NCI-H446 (cell line): ENCODE measurements at places on chromosomes 6 and 20.
A peak's percentile ranks its signal among the peaks of the same experiment; 100 is the strongest.

GRCh38 chr6:26158076-26158580 lies 70.9 kb downstream of the HFE start:
- peak; percentile 99 for DNase-seq

DNA sequence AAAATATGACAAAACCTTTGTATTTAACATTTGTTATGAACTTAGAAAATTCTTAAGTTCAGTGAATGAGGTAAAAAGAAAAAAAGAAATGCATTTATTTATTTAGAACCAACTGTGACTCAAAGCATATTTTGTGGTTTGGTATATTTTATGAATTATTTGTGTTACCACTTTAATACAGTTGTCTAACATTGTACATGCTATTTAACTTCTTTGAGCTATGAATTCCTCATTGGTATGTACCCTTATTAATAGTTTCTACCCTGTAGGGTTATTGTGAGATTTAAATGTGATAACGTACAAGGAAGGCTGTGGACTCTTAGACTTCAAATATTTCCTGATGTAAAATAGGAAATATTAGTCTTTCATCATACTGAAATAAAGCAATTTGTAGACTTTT lies 162.6 kb downstream of the MMUT start:
- DNase-seq, result no peak

DNA sequence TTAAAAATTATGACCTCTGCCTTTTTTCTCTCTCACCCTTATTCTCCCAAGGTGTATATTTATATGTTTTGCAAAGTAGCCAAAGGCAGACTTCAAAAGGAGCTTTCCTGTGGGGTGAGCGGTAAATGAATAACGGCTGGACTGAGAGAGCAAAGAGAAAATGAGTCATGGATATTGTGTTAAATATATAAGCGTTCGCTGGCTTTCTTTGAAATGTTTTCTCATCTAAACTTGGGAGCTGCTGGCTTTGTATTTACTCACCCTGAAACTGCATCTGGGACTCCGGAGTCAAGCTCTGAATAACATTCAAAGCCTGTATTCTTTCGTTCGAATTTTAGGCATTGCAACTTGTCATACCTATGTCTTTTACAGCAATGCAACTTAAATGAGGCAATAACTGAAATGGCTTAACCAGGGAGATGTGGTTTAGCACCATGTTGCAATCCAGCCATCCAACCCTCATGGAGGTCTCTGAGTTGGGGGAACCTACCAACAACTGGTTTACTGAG lies 32.0 kb downstream of the ATXN1 start:
- no peak for DNase-seq

DNA sequence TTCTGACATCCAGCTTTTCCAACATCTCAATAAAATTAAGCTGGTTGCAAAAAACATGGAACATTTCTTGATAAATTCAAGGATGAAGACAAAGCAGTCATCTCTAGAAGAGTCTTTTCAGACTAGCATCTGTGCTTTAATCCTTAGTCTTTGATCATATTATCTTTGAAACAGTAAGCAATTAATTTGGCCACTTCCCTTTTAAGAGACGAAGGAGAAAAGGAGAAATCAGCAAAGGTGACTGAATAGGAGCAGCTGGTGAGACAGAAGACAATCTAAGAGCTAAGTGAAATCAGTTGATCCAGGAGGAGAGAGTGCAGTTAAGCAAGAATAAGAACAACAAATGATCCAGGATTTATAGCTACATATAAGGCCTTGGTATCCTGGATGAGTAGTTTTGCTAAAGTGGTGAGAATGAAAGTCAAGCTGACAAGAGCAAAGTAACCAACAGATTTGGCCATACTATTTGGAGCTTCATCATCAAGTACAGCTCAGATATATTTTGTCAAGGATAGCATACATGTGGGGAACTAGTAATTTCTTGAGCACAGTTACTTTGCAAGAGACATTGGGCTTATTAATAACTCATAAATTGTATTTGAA lies 215.5 kb downstream of the ADGB start:
- no peak for DNase-seq

- DNase-seq, result no peak
Observed at GRCh38 chr6:73580247-73581149, 59.7 kb upstream of the EEF1A1 start.

DNA sequence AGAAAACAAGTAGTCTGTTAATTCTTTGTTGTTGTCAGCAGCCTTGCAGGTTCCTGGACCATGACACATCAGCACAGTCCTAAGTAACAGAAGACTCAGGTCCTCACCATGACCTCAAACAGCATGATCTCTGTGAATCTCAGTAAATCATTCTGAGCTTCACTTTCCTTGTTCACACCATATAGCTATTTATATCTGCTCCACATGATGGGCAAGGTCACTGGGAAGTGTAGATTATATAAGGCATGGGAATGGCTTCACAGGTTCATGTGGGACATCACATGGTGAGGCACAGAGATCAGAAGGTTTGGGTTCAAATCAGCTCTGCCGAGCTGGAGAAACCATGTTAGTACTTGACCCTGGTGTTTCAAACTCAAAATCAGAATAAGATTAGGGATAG lies 245.4 kb upstream of the SPTLC3 start:
- DNase-seq, result no peak

GRCh38 chr6:68497927-68498326 lies 137.2 kb upstream of the ADGRB3 start:
- no peak for DNase-seq

DNA sequence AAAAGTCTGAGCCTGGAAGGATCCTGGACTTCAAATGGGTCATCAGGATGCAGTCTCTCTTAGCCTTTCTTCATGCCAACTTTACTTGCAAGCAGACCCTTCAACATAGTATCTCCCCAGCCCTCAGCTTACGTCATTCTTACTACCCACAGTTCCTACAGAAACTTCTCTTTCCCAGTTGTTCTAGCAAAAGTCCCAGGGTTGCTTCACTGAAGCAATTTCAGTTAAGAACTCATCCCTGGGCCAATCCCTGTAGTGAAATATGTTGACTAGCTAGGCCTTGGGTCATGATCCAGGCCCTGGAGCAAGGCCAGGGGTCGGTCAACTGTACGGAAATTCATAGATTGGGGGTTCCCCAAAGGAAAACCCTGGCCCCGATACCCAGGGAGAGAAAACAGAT lies 8.6 kb upstream of the FAM83D start:
- DNase-seq, result no peak

- no peak for DNase-seq
Observed at GRCh38 chr6:20647585-20647984, 113.3 kb downstream of the CDKAL1 start.

- no peak for DNase-seq
Observed at GRCh38 chr20:44942264-44942973, 17.8 kb downstream of the TOMM34 start.

- DNase-seq, result no peak
Observed at GRCh38 chr6:143241111-143241510, 180.4 kb downstream of the AIG1 start.

DNA sequence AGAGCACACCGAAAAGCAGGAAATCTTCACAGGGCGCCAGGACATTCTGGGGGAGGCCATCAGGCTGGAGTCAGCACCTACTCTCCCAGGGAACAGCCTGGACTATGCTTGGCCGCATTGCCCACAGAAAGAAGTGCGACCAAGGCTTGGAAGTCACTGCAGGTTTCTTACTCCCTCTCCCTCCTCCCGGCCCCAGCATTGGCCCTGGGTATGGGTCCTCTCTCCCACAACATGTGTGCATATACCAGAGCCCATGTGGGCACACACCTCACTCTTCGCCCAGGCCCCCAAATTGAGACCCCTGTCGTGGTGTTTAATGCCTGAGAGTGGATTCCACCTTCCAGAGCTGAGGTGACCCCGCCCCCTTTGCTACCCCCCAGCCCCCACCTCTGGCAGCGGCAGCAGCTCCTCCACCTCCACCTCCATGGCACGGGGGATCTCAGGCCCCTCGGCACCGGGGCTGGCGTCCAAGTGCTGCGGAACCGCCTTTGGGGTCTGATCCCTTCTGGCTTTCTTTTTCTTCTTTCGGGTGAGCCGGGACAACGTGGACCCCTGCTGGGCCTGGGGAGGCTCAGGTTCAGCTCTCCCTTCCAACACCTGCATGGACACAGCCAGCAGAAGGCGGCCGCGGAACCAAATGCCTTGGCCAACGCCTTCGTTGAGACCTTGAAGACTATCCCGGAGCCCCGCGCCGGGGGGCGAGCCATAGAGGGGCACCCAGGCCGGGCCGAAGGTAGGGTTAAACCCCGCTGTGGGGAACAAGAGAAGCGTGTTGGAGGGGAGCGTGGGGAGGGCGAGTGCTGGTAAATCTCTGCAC lies 15.2 kb upstream of the SPAG4 start:
- no peak for DNase-seq

DNA sequence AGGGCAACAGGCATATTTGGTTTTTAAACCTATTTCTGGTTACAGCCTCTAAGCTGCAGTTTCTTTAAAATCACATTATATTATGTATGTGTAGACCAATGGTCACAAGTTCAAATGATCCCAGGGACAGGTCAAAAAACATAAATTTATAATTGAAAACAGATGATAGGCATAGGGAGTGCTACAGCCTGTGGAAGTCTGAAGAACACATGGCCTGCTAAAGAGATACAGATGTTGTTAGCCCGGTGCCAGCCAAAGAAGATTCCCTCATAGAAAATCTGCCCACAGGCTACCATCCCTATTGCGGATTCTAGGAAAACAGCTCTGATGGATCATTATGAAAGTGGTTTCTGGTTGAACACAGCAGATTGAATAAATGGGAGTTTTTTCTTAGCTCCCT lies 65.3 kb downstream of the NRSN1 start:
- no peak for DNase-seq

GRCh38 chr20:2797136-2797983 lies 3.1 kb downstream of the CPXM1 start:
- DNase-seq, result no peak

DNA sequence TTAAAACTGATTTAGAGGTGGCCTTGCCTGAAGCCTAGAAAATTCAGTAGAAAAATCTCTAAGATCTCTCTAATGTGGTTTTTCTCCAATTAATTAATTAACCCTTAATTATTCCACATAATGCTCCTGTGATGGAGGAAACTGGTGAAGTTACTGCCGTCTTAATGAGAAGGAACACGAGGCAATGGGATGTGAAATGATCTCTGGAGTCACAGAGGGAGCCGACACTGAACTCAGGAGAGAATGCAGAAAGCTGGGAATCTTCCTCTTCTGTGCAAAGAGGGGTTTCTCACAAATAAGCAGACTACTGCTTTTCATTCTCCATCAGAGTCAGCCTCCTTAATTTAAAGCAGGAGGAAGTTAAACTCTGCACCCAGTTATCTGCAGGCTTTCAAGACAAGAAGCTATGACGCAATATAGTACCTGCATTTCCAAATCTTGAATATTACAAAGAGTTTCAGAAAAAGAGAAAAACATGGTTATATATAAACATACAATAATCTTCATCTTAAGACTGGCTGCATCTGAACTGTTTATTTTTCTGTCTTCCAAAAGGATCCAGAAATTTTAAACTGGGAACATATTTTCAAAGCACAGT lies 18.1 kb upstream of the SNRPB2 start:
- DNase-seq, result no peak

GRCh38 chr6:48255094-48255493 lies 144.1 kb upstream of the PTCHD4 start:
- DNase-seq, result no peak

DNA sequence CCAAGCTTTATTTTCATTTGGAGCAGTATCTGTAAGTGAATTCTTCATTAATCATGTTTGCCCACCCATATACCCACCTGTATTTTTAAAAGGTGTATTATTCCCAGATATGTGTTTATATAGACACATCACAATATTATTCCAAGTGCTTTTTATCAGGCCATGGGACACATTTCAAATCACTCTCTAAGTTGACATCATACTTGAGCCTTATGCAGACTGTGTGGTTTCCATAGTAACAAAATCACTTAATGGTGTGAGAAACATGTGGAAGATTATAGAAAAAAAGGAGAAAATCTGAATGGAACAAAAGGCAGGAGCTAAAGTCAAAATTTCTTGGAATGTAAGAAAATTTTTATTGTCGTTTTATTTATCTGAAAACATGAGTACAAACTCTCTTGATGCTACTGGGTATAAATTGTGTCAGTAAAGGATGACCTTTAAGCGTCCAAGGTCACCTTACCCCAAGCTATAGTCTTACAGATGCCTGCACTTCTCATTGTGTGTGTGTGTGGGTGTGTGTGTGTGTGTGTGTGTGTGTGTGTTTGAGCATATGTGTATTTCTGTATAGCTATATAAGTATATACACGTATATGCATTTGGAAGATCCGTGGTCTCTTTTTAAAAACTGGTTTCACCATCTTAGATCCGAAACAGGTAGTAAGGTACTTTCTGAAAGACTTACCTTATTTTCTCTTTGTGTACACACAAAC lies 79.8 kb upstream of the CCN6 start:
- peak; percentile 6 for DNase-seq

- DNase-seq, result no peak
Observed at GRCh38 chr6:150464966-150465365, 96.2 kb downstream of the IYD start.

- peak; percentile 87 for DNase-seq
Observed at GRCh38 chr20:10093087-10093591, 58.4 kb downstream of the ANKEF1 start.

DNA sequence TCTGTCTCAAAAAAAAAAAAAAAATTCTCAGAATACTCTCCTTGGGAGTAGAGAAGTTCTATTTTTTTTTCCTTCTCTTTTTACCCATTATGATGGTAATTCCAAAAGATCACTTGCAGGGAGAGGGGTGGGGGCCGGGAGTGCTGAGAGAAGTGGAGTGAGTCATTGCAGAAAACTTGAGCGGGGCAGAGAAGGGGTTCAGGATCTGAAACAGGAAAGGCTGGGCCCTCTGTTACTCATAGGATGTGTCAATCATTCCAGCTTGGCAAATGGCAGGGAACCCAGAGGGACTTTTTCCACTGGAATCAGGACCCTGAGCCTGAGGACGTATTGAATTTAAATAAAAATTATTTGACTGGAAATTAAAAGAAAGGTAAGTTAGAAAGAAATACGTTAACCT lies 111.4 kb upstream of the ARMC2 start:
- DNase-seq, result no peak

GRCh38 chr6:26475823-26476729 lies 18.3 kb downstream of the BTN2A1 start:
- DNase-seq, result no peak
